ENCODE measurements at places on chromosomes 6 and 20. TPM values are rescaled to one million over a fixed set of nuclear protein-coding genes. Genes with fewer than 3 reads are reported as not detected.

GRCh38 chr6:150368762-150369161, at the start of gene IYD:
Gene IYD (plus strand): TSS chr6:150369012. CDS start chr6:150369032, 20 bp downstream.
- no peak for DNase-seq

- no peak for DNase-seq
Measured at GRCh38 chr20:39528436-39528835, 566.3 kb downstream of the DHX35 start.

GRCh38 chr20:44151621-44152416, 35.2 kb downstream of the JPH2 start:
- DNase-seq, result no peak

- DNase-seq, result no peak
Measured at GRCh38 chr6:127641905-127642304, 64.9 kb downstream of the C6orf58 start.

DNA sequence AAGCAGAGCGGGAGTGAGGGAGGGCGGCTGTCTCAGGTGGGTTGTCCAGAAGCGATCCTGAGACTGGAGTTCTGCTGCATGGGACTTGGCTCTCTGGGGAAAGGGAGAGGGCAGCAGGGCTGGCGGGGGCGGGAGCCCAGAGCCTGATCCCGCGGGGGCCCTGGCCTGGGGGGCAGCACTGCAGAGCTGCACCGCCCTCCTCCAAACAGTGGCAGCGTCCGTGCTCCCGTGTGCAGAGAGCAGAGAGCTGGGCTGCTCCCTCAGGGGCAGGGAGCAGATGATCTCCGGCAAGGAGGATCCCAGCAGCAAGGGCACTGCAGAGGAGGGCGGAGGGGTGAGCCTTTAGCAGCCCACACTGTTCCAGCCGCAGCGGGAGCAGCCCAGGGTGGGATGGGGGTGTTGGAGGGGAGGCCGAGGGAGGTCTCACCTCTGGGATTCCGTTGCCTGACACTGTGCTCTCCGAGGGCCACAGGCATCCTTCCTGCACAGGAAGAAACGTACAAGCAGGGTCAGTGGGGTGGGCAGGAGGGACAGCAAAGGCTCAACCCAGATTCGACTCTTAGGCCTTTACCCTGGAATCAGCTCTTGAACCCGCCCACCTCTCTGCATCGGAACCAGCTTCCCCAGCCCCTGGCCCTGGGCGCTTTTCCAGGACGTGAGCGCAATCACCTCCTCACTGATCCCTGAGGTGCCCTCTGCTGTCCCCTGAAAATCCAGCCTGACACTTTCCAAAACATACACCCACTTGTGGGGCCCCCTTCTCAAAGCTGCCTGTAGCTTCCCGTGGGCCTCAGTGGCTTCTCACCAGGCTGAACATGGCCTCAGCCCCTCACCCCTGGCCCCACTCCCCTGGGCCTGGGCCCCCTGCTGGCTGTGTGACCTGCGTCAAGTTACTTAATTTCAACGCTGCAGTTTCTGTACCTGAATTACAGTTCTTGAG, 32.6 kb upstream of the ZBP1 start:
- no peak for DNase-seq

DNA sequence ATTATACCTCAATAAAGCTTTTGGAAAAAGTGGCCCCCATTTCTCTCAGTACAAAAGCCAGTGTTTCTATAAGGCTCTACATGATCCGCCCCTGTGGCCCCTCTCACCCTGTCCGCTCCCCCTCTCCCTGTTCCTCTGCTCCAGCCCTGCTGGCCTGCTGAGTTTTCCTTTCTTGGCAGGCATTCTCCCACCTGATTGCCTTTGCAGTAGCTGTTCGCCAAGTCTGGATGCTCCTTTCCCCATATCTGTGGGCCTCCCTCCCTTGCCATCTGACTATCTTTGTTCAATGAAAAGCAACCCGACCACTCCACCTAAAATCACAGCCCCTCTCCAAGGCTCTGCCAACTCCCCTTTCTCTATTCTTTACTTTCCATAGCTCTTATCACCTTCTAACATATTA, 33.2 kb downstream of the CDH22 start:
- DNase-seq, result no peak

DNA sequence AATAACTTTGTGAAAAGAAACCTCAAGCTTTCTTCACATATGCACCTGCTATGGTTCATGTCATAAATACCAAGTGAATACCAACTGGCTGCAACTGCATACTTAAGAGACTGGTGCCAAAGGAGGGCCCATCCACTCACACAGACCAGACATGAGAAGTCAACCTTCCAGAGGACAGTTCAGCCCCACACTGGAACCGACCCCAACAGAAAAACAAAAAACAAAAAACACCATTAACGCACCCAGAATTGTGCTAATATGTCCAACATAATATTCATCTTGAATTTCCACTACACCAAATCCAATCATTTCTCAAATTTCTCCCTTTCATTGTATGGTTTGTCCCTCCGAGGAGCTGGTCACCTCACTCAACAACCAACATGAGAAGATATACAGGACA, 42.8 kb downstream of the CHD6 start:
- DNase-seq, result no peak

DNA sequence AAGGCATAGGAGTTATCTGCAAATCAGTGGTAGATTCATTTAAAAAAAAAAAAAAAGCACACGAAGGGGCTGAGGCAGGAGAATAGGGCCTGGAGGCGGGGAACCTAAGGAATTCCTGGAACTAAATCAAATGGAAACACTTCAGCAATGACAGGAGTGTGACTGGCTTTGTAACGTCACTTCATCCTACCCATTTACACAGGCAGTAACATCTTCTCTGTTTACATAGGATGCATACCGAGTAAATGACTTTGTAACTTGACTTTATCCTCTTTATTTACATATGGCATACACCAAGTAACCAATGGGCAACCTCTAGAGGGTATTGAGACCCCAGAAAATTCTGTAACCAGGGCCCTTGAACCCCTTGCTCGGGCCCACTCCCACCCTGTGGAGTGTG, 56.4 kb upstream of the IYD start:
- DNase-seq, result no peak

DNA sequence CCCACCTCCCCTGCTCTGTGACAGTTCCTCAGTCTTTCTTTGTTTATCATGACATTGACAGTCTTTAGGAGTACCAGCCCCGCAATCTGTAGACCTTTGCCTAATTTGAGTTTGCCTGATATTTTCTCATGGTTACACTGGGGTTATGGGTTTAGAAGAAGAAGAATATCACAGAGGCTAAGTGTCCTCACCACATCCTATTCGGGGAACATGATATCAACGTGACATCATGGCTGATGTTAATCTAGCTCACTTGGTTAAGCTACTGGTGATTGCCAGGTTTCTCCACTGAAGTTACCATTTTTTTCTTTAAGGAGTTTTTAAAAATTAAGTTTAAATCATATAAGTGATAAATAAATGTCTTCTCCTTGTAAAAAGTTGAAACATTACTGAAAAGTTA, 127.5 kb downstream of the CEP57L1 start:
- DNase-seq, result no peak

GRCh38 chr20:46022411-46023147, 6.4 kb upstream of the SLC12A5 start:
- DNase-seq, result no peak

DNA sequence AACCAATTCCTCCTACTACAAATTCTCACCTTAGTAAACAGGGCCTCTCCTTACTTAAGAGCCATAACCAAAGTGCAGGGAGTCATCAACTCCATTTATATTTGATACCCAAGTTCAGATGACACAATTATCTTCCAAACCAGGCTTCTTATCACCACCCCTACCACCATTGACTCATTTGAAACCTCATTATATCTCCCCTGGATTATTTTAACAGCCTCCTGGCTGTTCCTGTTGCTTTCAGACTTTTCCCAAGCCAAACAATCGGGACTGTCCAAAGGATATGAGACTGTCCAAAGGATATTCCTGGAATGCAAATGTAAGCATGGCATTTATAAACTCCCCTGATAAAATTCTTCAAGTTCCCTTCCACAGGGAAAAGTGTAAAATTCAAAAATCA, 394.3 kb downstream of the MAFB start:
- DNase-seq, result no peak

The NOTCH4 gene
- 16.1 TPM for polyA plus RNA-seq

The SLC35F1 gene
- 3.6 TPM for polyA plus RNA-seq

The DEFB129 gene
- polyA plus RNA-seq, result not detected

Measured in right renal pelvis (tissue), 4 donors.